NT2/D1 (cell line): ENCODE measurements at places on chromosomes 13 and 19.

- DNase-seq, result no peak
Observed at GRCh38 chr19:16548956-16549355, 6.7 kb upstream of the CHERP start.

DNA sequence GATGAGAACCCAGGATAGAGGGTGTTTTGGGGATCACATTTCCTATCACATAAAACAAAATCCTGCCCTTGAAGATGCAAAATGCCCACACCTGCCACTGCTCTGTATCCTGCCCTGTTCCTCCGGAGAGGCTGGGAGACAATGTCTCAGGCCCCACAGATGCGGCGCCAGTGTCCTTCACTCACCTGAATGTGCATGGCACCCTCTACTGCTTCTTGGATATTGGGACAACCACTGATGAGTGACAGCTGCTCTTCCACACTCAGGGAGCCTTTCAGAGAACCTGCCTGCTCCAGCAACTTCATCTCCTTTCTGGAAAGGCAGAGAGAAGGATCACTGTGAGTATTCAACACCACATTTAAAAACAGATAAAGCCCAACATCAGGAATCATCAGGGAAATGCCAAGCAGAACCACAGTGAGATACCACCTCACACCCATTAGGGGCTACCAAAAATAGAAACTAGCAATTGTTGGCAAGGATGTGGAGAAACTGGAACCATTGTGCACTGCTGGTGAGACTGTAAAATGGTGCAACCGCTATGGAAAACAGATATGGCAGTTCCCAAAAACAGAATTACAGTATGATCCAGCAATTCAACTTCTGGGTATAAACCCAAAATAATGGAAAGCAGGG, 36.4 kb downstream of the CRYL1 start:
- DNase-seq, result no peak

GRCh38 chr19:19628501-19629134, 598 bp upstream of the LPAR2 start:
- peak; percentile 78 for DNase-seq

DNA sequence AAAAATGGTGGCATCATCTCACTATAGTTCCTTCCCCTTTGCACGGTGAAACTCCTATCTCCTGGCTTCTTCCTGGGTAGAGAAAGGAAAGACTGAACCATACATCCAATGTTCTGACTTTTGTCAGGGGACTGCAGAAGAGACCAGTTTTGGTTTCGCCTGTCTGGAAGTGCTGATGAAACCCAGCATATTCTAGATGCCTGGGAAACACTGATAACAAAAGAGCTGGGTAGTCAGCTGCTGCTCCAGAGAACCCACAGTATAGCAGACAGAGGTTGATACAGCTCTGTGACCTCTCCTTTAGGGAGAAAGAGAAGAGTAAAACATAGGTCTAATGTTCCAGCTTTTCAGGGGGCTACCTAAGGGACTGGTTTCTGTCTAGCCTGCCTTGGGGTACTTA, 695.3 kb downstream of the DIAPH3 start:
- no peak for DNase-seq

DNA sequence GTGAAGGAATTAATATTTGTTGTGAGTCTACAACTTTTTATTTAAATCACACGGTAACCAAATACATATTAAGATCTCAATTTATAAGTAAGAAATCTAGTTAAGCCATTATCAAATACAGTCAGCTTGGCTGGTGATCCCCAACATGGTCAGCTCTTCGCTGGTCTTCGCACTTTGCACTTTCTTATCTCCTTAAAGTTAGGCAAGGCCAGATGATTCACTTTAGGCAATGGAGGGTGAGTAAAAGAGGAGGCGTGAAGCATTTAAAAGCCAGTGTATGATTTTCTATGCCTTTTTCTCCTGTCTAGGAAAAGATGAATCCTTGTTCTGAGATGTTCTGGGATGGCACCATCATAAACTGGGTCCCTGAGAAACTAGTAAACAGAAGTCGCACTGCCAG, 793.7 kb upstream of the ARGLU1 start:
- no peak for DNase-seq

GRCh38 chr13:33606692-33607091, 211.3 kb upstream of the RFC3 start:
- no peak for DNase-seq

GRCh38 chr19:55644191-55644833, 863 bp downstream of the ZNF581 start:
- DNase-seq, result no peak

- DNase-seq, result no peak
Observed at GRCh38 chr19:12754465-12755196, 3.0 kb downstream of the BEST2 start.

GRCh38 chr13:97141564-97142005, 80.5 kb upstream of the MBNL2 start:
- DNase-seq, result peak; percentile 72

- DNase-seq, result no peak
Observed at GRCh38 chr19:40733149-40733548, 16.2 kb downstream of the ITPKC start.
